ENCODE measurements at places on chromosomes 11 and 22. TPM values are rescaled to one million over a fixed set of nuclear protein-coding genes. Genes with fewer than 3 reads are reported as not detected.

GALNT18 gene
- 13.7 TPM for total RNA-seq

RAB3IL1 gene
- total RNA-seq = 10.5 TPM

- no peak for DNase-seq
Observed at GRCh38 chr22:39384750-39385480, 14.7 kb upstream of the TAB1 start.

GRCh38 chr11:16920559-16920958, 93.7 kb downstream of the PLEKHA7 start:
- no peak for DNase-seq

GRCh38 chr11:82791779-82792178, 58.1 kb upstream of the FAM181B start:
- no peak for DNase-seq

DNA sequence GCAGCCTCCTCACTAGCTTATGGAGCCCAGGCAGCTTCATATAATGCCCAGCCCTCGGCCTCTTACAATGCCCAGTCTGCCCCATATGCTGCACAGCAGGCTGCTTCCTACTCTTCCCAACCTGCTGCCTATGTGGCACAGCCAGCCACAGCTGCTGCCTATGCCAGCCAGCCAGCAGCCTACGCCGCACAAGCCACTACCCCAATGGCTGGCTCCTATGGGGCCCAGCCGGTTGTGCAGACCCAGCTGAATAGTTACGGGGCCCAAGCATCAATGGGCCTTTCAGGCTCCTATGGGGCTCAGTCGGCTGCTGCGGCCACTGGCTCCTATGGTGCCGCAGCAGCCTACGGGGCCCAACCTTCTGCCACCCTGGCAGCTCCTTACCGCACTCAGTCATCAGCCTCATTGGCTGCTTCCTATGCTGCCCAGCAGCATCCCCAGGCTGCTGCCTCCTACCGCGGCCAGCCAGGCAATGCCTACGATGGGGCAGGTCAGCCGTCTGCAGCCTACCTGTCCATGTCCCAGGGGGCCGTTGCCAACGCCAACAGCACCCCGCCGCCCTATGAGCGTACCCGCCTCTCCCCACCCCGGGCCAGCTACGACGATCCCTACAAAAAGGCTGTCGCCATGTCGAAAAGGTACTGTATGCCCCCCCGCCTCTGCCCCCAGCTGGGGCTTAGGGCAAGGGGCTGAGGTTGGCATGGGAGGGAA, 8.8 kb downstream of the RBM14 start:
- DNase-seq = no peak

All from heart right ventricle (tissue), 16 donors.